ENCODE measurements at places on chromosomes 3 and 15.
A peak's percentile ranks its signal among the peaks of the same experiment; 100 is the strongest.

GRCh38 chr15:89167267-89168176 lies 53.9 kb downstream of the RLBP1 start:
- peak; percentile 47 for DNase-seq

- DNase-seq, result no peak
These were observed 379.1 kb upstream of the PROK2 start for GRCh38 chr3:72163809-72164634.

DNA sequence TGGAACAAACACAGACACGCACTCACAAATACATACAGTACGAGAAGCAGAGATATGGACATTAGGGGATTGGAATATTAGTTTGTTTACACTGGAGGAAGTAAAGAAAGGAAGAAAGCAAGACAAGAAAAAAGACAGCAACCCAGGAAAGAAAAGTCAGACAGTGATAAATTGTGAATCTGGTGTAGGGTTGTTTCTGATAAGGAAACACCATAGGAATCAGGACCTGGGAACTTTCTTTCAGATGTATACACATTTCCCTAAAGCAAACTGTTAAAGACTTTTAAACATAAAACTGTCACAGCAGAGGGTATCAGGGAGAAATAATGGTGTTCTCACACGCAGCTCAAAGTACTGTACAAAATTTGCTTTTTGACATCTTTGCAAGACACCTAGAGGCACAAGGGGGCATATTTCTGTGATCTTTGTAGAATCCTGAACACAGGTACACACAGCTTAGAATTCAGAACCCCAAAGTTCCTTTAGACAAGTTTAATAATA lies 153.7 kb downstream of the TUSC7 start:
- DNase-seq, result no peak

DNA sequence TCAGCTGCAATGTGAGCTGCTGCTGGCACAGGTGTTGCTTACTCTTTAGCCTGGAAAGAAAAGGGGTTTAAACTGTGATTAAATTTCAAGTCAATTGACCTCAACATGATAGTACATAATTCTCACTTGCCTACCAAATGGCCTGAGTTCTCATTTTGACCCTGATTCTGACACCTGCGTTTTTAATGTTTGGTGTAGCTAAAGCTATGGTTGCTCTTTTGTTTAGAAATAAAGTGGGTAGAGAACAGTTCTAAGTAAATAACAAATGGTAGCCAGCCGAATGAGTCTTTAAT lies 100.8 kb upstream of the SOX2 start:
- DNase-seq, result no peak

- no peak for DNase-seq
These were observed 85.9 kb upstream of the ZPLD1 start for GRCh38 chr3:102348904-102349303.

GRCh38 chr3:59265566-59265965 lies 215.7 kb upstream of the CFAP20DC start:
- no peak for DNase-seq

DNA sequence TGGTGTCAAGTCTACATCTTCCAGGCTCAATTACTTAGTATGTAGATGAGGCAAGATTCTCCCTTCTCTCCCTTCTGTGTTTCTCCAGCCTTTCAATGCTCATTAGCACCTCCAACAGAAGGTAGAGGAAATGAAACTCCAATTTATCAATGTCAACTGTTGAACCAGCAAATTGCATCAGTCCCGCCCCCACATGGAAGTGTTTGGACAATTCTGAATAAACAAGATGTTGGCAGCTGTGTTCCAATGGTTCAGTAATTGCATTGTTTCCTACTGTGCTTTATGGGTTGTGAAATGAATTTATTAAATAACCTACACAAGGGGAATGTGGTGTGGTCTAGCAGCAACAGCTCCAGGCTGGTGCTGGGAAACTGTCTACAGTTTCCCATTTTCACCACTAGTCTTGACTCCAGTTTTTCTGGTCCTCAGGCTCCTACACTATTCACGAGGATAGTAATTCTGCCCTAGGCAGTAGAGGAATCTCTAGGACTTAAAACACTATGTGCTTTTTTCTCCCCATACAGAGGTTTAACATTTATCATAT lies 91.9 kb downstream of the MB21D2 start:
- DNase-seq, result no peak

- DNase-seq, result no peak
These were observed 15.5 kb downstream of the GRM2 start for GRCh38 chr3:51722362-51722761.

GRCh38 chr3:8509961-8510360 lies 8.3 kb downstream of the LMCD1 start:
- no peak for DNase-seq

DNA sequence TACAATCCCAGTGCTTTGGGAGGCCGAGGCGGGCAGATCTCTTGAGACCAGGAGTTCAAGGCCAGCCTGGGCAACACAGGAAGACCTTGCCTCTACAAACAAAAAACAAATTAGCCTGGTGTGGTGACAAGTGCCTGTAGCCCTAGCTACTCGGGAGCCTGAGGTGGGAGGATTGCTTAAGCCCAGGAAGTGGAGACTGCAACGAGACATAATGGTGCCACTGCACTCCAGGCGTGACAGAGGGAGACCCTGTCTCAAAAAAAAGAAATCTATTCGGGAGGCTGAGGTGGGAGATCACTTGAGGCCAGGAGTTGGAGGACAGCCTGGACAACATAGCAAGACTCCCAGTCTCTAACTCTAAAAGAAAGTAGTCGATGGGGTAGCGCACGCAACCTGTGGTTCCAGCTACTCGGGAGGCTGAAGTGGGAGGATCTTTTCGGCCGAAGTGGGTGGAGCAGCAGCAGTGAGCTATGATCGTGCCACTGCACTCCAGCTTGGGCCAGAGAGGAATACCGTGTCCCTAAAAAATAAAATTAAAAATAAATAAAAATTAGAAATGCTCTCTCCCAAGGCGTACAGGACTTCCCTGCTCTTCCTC lies 775 bp downstream of the C3orf33 start:
- no peak for DNase-seq

DNA sequence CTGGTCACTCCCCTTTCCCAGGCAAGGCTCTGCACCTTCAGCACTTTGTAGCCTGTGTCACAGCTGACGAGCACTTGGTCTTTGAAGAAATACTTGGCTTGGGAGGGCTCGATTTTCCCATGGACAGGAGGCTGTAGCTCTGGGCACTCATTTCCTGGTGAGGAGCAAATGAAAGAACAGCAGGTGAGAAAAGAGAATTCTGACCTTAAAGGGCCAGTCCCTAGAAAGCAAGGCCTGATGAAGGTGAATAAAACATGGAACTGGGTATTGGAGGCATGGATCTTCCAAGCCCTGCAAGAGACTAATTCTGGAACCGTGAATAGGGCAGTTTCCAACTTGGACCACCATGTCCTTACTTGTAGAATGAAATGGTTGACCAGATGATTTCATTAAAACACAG lies 39.9 kb downstream of the MASP1 start:
- no peak for DNase-seq

- no peak for DNase-seq
These were observed 1.4 kb upstream of the RAD18 start for GRCh38 chr3:8964436-8965370.

DNA sequence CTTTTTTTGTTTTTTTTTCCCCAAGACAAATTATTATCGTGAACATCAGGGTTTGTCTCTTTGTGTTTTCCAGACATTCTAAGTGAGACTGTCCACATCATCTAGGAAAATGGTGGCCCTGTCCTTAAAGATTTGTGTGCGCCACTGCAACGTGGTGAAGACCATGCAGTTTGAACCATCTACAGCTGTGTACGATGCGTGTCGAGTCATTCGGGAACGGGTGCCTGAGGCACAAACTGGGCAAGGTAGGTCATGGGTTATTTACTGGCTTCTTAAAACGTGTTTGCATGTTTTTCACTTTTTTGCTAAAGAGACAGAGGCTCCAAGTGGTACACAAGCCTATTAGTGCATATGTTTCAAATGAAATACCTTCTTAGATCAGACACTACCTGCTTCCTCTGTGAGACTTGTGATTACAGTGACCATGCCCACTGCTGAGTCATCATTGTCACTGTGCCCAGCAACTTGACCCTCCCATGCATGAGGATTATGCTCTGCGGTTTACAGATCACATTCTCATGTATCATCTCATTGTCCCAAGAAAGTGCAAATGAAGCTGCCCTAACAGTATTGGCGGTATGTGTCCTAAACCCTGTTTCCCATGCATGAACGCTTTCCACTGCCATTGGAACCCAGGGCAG lies 395.2 kb upstream of the TPM1 start:
- no peak for DNase-seq

DNA sequence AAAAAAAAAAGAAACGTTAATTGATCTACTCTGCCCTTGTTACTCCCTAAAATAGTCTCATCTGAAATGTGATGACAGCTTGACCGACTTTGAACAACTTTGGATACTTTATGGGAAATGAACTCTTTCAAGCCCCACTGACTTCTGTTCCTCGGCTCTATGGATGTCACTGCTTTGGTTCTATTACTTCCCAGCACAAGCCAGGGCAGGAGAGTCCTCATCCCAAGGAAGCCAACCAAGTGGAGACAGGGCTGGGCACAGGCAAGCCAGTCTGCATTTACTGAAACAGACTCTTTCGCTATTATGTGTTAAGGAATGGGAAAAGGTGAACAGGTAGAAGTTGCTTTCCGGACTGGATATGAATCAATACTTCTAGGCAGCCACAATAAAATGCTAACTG lies 444.0 kb downstream of the FOXP1 start:
- DNase-seq, result no peak

DNA sequence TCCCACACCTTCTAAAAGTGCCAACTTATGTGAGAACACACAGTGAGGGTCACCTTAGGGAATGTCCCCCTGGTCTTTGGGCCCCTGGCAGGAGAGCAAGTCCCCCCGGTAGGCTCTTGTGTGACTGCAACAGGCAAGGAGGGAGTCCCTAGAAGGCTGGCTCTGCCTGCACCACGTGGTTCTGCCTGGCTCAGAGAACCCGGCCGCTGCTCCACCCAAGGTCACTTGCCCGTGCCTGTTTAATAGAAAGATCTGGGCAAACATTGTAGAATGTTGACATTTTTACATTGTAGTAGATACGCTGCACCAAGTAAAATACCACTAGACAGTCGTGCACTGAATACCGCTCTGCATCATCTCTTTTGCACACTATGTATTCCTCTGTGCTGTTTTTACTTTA lies 21.9 kb downstream of the GABRA5 start:
- no peak for DNase-seq

GRCh38 chr3:81585056-81585455 lies 176.4 kb downstream of the GBE1 start:
- DNase-seq, result no peak

DNA sequence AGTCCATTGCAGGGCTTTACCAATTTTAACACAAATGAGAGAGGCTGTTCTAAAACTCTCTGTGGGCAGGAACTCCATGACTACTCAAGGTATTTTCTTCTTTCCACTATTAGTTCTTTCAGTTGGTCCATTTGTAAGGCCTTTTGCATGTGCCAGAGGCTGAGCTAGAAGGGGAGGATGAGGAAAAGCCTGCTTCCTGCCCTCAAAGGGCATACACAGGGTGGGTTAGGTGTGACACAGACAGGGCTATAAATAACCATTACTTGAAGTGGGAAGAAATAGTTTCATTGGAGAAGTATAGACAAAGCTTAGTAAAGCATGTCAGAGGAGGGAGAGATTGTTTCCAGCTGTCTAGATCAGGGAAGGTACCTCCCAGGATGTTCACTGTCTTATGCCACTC lies 52.1 kb upstream of the PRTG start:
- no peak for DNase-seq

- no peak for DNase-seq
These were observed 59.7 kb upstream of the CCDC50 start for GRCh38 chr3:191269289-191270085.

- DNase-seq, result no peak
These were observed 111.3 kb downstream of the CD47 start for GRCh38 chr3:107979538-107979937.

DNA sequence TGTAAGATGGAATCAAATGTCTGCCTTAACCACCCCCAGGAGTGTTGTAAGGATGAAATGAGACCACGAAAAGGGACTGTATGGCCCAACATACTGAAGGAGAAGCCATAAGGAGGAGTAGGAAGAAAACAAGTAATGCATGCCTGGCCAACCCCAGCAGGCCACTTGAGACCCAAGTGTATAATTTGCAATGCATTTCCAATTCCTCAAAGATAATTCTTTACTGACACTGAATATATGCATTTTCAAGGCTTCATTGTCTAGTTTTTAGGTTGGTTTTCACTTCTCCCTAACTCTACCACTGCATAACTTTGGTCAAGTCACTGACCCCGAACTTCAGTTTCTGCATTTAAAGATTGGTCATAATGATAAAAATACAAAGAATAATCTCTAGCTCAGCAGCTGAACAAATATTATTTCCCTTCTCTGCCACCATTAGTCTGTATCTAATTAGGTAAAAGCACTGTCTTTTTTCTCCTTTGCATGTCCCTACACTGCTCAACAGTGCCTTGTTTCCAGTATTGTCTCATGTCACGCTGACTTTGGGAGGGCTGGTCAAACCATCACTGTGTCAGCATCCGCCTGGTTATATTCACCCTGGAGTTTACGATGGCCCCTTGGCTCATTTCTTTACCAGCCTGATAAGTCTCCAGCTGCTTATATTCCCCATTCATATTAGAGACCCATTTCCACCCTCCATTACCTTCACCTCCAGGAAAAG lies 378.6 kb downstream of the NTRK3 start:
- DNase-seq, result no peak

- no peak for DNase-seq
These were observed 164.7 kb downstream of the SV2B start for GRCh38 chr15:91264651-91265351.

- no peak for DNase-seq
These were observed 175.0 kb downstream of the OPA1 start for GRCh38 chr3:193768070-193768394.

- DNase-seq, result no peak
These were observed 141.4 kb upstream of the SLC6A11 start for GRCh38 chr3:10674578-10674977.

DNA sequence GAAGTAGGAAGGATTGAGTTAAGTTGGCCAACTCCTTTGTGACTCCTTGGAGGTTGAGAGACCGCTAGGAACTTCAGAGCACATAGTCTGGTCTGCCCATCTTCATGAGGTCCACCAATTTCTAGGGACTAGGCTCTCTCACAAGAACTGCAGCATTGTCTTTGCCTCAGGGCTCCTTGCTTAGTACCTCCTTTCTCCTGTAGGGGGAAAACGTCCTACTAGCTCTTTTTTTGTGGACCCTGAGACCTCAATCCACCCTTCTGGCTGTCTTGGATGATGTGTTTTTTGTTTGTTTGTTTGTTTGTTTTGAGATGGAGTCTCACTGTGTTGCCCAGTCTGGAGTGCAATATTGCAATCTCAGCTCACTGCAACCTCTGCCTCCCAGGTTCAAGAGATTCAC lies 21.6 kb downstream of the REC114 start:
- DNase-seq, result no peak

DNA sequence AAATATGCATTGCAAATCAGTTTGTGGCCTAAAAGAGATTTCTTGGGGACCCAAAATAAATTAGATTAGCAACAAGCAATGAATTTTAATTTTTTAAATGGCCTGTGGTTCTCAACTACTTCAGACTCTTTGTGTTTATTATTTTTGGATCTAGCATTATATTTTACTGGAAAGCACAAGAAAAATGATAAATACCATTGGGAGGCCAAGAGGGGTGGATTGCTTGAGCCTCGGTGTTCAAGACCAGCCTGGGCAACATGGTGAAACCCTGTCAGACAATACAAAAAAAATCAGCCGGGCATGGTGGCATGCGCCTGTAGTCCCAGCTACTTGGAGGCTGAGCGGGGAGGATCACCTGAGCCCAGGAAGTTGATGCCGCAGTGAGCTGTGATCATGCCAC lies 13.6 kb downstream of the LACTB start:
- DNase-seq, result no peak

- no peak for DNase-seq
These were observed 50.2 kb downstream of the AKAP13 start for GRCh38 chr15:85430406-85431204.

- DNase-seq, result no peak
These were observed 135.9 kb downstream of the RSL24D1 start for GRCh38 chr15:55060836-55061235.
